ENCODE measurements at places on chromosomes 3 and 15. TPM values are rescaled to one million over a fixed set of nuclear protein-coding genes. Genes with fewer than 3 reads are reported as not detected.

The IQCF5 gene
- not detected for total RNA-seq

The GPR149 gene
- total RNA-seq = not detected

The RAB11A gene
- total RNA-seq = 199 TPM

The CCR8 gene
- not detected for total RNA-seq

The TMCO5A gene
- not detected for total RNA-seq

The TCAIM gene
- 14.2 TPM for total RNA-seq

GRCh38 chr3:53111822-53112221 lies 18.4 kb downstream of the RFT1 start:
- DNase-seq = no peak

- no peak for DNase-seq
Measured at GRCh38 chr3:150783920-150784746, 21.2 kb upstream of the SIAH2 start.

DNA sequence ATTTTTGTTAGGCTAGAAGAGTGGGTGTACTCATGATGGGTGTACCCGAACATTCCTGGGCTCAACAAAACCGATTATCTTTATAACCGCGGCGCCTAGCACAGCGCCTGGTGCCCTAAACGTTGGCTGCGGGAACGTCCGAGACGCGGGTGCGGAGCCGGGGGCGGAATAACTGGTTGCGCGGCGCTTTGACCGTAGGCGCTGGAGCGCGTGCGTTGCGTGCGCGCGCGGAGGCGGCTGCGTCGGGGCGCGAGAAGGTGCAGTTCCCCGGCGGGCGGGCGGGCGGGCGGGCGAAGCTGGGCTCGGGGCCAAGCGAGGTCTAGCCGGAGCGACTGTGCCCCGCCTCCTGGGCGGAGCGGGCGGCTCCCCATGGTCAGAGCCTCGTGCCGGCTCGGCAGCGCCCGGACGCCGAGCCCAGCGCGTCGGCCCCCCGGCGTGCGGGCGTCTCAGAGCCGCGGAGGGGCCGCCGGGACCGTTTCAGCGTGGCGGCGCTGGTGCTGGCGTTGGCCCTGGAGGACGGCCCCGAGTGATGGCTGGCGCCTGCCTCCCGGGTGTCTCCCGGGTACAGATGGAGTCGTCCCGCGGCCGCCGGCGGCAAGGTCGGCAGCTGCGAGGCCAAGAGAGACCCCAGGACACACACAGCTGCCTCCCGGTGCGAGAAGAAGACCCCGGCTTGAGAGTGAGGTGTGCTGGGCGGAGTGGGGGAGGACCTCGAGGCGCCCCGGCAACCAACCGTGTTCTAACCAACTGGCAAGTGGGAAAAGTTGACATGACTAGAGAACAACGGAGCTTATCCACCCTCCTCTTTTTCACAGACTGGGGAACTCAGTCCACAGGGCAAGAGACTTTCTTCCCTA lies at the start of gene PLAAT1:
PLAAT1 (plus strand) TSS at position 373 of the 857 bp plus-strand sequence. CDS start 14,429 bp downstream, outside the sequence.
- peak; percentile 93 for DNase-seq

DNA sequence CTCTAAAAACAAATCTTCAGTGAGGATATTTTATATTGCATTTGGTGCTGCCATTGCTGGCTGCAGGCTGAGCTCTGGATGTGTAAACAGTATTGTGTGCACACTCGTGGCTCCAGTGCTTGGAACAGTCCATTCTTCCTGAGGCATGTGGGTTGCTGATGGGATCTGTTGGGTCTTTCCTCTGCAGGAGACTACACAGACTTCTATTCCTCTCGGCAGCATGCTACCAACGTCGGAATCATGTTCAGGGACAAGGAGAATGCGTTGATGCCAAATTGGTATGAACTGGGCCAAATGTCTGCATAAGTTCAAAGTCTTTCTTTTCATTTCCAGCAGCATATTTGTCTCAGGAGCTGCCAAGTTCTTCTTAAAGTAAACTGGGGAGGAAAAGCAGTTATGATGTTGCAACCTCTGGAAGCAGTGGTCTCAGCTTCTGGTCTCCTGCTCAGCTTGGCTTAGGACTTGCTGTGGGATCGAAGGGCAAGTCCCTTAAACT lies 9.3 kb downstream of the FAH start:
- no peak for DNase-seq

DNA sequence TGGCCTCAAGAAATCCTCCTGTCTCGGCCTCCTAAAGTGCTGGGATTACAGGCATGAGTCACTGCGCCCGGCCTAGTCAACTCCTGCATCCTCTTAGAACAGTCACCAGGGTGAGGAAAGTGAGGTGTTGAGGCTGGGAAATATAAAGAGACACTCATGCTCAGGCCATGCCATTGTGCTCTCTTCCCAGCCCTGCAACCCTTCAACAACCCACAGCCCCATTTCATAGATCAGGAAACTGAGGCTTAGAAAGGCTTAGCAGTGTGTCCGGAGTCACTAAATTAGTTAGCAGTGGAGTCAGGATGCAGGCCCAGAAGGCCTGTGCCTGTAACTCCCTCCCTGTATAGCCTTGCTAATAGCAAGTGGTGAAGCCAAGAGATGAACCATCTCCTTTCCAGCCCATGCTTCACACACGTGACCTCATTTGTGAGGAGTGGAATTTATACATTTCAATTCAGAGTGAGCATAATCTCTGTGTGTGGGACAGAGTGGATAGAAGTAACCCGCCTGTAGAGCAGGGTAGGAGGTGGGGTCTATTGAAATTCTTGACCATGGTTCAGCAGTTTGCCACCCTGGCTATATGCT lies 51.7 kb upstream of the USP3 start:
- no peak for DNase-seq

- DNase-seq = peak; percentile 10
Measured at GRCh38 chr3:142148044-142148791, 1.1 kb downstream of the TFDP2 start.

- no peak for DNase-seq
Measured at GRCh38 chr3:101495552-101495951, 17.5 kb downstream of the SENP7 start.

- no peak for DNase-seq
Measured at GRCh38 chr3:81497572-81498251, 263.7 kb downstream of the GBE1 start.

DNA sequence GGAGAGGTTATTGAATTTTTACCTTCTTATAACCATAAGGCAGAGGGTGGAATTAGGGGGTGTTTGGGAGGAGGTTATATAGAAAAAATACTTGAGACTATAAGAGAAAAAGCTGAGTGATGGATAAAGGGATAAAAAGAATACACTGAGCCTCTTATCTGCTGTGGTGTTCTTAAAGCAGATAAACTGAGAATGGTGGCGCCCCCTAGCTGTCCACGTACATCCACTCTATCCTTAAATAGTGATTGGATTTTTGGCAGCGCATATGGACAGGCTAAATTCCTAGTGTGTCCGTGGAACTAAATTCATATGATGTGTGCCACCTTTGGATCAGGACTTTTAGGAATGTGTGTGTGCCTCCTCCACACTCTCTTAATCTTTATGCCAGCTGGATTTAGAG lies 121.1 kb downstream of the OXSM start:
- DNase-seq = no peak

GRCh38 chr3:42684632-42685362 lies 540 bp upstream of the KLHL40 start:
- no peak for DNase-seq

- DNase-seq = peak; percentile 87
Measured at GRCh38 chr3:149970716-149971402, at the start of gene PFN2. PFN2 (minus strand) TSS chr3:149970895; CDS start chr3:149970856, 39 bp downstream.

DNA sequence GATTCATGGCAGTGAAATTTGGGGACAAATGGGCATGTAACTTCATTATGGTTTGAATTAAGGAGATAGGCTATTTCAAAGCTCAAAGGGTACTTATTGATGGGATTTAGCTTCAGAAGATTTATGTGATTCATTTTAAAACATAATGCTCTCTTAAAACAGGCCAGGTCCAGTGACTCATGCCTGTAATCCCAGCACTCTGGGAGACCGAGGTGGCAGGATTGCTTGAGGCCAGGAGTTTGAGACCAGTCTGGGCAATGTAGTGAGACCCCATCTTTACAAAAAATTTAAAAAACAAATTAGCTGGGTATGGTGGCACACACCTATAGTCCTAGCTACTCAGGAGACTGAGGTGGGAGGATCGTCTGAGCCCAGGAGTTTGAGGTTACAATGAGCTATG lies 11.5 kb downstream of the THAP10 start:
- DNase-seq = no peak

GRCh38 chr3:170290194-170290593 lies 67.3 kb upstream of the SKIL start:
- DNase-seq = no peak

DNA sequence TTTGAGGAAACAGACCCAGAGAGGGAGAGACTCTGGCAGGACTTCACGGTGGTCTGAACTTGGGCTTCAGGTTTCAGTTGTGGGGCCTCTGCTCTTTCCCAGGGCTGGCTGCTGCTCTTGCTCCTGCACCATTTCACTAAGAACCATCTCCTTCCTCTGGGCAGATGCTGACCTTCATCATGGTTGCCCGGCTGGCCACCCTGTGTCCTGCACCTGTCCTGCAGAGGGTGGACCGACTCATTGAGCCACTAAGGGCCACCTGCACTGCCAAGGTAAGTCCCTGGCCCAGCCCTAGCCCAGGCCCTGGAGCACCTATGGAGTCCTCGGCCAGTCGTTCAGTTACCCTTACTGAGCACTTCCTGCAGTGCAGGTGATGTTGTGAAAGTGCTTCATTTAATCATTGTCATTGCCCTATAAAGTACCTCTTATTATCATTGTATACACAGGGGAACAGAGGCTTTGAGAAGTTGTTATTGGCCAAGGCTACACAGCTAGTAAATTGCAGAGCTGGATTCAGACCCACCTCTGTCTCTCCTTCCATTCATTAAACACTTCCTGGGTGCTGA lies 10.0 kb downstream of the RPL32 start:
- DNase-seq = no peak

GRCh38 chr3:73177827-73178226 lies 116.4 kb downstream of the EBLN2 start:
- no peak for DNase-seq
